ENCODE measurements at places on chromosomes 13 and 19. TPM values are rescaled to one million over a fixed set of nuclear protein-coding genes. Genes with fewer than 3 reads are reported as not detected.

The GIPC3 gene
- 7.1 TPM for total RNA-seq

The DPF1 gene
- total RNA-seq, result 5.0 TPM

The RAB3A gene
- total RNA-seq, result 0.88 TPM

The KCNN4 gene
- 0.35 TPM for total RNA-seq

The KIRREL2 gene
- not detected for total RNA-seq

The PSG5 gene
- not detected for total RNA-seq

The EBI3 gene
- 0.29 TPM for total RNA-seq

Measured in endothelial cell of umbilical vein (primary cell).